Stimulated activated CD4-positive, alpha-beta T cell treated with anti-CD3 and anti-CD28 coated beads, Interleukin-1b, Interleukin-23, amount 100 ng/mL, for 24 hours (primary cell): ENCODE measurements at places on chromosomes 3 and 15.

DNA sequence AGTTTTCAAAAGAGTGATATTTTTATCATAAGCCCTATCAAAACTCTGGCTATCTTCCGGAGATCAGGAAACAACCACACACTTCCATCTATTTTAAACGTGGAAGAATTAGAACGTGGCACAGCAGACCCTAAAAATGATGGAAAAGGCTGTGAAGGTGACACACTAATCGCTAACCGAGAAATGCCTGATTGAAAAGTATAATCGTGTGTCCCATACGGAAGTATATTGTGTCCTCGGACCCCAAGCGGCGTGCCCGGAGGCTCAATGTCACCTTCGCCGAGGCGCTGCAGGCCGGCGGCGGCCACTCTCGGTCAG is 642 bp downstream of the COX5A start:
- DNase-seq = no peak

DNA sequence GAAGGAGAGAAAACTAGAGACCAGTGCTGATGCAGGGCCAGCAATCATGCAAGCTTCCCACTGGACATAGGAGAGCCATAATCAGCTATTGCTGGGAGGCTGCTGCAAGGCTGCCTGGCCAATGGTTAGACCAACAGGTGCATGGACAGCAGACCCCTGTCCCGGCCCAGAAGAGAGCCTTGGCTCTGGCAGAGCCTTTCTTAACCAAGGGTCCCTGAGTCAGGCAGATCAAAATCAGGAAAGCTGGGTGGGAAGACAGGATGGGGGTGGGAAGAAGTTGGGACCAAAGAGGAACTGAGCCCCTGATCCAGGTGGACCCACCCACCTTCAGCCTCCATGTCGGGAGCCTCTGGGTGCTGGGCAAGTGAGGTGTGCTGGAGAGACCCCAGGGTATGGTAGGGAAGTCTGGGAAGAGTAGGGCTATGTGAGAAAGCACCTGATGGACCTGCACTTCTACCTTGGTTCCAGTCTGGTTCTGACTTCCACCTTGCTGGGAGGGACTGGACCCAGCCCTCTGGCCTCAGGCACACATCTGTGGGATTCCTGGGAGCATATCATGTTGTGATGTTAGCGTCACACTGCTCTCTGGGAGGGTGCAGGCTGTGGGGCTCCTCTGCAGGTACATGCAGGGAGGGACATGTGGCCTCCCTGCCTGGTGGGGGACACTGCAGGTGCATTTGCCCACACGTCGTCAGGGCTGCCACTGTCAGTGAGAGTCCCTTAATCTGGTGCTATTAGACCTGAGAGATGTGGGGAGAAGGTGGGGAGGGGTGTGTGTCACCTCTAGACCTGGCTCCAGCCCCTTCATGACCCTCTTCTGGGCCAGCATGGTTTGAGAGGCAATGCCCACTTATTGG is 24.7 kb downstream of the KY start:
- DNase-seq = no peak

GRCh38 chr15:37078566-37078965 is 21.8 kb downstream of the MEIS2 start:
- no peak for DNase-seq

DNA sequence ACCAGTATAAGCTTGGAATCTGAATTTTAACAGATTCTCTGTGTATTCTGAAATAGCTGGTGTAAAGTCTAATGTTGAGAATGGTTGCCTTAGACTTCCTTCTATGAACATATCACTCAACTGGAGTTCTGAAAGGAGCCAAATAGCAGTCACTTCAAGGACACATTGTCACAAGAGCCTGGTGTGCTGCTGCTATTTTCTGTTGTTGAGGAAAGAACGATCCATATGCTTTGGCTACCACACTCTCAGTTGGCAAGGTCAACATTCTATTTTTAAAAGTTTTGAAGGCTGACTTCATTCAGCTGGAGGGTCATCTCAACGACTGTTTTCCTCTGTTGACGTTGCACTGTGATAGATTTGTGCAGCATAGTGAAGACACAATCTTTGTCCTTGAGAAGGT is 248.7 kb downstream of the TUSC7 start:
- DNase-seq = no peak

DNA sequence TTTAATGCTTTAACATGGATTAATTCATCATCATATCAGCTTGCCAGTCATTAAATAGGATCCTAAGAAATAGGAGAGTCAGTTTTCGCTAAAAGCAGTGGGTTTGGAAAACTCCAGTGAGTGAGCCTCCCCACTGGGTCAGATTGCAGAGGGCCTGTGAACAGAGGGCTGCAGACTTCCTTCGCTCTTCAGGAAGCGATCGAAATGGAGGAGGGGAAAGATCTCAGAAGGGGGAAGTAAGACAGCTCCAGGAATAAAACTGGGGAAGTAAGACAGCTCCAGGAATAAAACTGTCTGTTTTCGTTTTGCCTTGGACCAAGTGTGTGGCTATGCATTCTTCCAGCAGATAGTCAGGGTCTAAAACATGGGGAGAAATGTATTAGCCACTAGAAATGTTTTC is 124.8 kb upstream of the C15orf61 start:
- DNase-seq = no peak

DNA sequence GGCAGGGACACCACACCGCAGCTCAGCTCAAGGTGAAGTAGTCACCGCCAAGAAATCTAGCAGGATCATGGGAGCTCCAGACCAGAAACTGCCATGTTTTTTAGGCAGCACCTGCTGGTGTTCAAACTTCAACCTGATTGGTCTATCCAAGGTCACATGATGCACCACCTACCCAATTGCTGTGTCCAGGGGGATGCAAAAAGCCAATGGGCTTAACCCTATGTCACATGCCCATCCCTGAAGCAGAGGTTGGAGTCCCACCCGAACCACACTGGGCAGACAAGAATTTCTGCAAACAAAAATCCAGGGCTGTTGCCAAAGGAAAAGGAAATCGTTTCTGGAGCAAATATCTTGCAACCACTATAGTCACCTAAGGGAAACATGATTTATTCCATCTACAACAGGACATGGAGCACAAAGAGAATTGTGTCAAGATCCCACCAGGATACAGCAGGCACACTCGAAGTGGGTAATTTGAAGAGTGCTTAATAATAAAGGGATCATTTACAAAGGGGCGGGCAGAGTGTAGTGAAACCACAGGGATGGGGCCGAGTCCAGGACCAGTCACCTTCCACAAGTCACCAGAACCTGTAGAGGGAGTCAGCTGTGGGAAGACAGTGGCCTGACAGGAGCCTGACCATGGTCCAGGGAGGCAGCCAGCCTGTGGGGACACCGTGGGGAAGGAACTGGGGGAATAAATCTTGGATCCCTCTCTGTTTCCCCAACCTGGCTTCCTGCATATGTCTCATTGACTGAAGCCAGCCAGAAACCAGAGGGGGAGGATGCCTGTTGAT is 34.2 kb upstream of the TSEN2 start:
- no peak for DNase-seq

GRCh38 chr3:140004271-140004670 is 69.3 kb downstream of the CLSTN2 start:
- no peak for DNase-seq

GRCh38 chr3:16848007-16848406 is 36.7 kb upstream of the PLCL2 start:
- no peak for DNase-seq

DNA sequence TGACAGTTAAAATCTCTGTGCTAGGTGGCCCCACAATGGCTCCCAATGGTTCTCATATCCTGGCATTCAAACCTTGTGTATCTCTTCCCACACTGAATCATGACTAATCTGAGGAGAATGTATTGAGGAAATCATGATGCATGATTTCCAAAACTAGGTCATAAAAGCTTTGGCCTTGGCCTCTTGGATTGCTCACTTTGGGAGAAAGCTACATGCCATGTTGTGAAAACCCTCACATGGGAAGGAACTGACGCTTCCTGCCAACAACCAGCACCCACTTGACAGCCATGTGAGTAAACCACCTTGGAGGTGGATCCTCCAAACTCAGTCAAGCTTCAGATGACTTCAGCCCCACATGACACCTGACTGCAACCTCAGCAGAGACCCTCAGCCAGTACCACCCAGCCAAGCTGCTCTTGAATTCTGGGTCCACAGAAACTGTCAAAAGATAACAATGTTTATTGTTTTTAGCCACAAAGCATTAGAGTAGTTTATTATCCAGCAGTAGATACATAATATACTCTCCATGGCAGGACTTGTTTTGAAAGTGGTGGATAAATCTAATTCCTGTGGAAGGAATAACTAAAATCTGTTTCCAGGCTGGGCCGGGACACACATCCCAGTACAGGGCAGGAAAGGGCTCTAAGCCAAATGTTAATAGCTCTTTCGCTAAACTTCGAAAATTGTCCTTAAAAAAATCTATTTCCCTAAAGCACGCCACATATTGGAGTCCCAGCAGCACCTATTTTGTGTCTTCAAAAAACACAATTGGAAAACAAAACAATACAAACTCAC is 1.0 kb upstream of the ZNF620 start:
- DNase-seq = no peak
